NCI-H1105 treated with DMSO at 0.1 percent for 48 hours (cell line): ENCODE measurements at places on chromosomes 13 and 19.

DNA sequence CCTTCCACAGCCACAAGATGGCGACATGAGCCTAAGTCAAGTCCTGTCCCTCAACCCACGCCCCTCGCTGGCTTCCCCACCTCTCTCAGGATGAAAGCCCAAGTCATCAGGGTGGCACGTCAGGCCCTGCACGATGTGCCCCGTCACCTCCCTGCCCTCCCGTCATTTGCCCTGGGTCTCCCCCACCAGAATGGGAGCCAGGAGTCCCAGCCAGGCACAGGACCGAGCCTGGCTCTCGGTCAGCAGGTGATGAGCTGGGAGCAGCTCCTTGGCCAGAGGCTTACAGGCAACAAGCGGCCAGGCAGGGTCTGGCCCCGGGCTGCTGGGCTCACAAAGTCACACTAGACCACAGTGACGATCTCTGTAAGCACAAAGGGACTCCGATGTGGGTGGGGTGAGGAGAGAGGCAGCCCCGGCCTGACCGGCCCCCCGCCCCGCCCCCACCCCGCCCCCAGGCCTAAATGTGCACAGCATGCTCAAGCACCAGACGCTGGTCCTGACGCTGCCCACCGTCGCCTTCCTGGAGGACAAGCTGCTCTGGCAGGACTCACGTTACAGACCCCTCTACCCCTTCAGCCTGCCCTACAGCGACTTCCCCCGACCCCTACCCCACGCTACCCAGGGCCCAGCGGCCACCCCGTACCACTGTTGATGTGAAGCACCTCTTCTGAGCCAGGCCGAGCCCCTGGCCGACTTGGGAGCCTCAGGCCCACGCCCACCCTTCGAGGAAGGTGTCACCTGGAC lies 7.3 kb downstream of the MRPL4 start:
- DNase-seq, result peak; percentile 78

DNA sequence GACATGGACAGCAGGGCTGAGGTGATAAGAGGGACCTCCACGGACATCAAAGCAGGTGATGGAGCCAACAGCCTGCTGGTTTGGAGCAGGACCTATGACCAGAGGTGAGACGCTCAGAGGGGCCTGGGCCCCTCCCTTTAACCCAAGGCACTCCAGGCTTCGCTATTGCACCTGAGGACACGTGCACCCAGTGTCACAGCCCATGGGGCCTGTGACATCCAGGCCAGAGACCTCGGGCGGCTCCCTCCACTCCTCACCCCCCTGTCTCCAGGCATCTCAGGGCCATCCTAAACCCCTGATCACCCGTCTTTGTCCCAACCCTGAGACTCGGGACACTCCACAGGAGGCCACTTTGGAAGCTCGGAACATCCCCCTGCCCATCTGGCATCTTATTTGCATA lies 12.9 kb downstream of the ADGRE5 start:
- DNase-seq, result no peak

DNA sequence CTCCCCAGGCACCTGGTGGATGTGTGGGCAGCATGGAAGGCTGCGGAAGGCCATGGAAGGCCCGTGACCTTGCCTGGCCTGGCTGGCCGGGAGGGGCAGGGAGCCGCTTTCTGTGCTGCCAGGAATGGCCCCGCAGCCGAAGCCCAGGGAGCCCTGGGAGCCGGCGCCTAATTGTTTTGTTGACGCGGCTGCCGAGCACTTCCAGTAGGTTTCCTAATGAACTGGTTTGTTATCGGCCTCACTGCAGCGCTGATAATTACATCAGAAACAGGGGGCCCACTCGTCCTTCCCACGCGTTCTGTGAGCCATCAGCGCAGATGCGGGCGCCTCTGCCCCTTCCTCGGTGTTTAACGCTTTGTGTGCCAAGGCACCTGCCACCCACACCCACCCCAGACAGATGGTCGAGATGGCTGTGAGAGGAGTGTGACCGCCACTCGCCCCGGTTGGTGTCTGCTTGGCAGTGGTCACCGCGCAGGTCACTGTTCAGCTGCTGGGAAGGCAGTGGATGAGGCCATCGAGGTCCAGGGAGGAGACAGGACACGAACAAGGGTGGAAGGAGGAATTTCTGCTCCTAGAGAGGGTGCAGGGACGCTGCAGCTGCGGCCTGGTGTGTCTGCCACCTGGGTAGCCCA lies 124.5 kb downstream of the KDM4B start:
- DNase-seq, result no peak

DNA sequence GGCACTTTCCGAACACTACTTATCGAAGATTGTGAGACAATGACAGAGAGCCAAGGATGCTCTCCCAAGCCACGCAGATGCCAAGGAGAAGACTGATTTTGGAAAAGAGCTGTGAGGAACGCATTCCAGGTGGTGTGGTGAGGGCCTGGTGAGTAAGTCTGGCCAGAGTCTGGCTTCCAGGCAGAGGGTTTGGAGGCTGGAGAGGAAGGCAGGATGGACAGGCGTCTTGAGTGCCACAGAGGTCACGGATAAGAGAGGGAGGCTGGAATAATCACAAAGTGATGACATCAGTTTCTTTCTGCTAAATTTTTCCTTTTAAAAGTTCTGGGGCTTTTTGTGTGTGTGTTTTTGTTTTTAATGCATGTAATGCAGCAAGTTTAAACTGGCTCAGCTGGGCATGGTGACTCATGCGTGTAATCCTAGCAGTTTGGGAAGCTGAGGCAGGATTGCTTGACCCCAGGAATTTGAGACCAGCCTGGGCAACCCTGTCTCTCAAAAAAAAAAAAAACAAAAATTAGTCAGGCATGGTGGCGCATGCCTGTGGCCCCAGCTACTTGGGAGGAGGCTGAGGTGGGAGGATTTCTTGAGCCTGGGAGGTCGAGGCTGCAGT lies 235.1 kb downstream of the NALCN start:
- no peak for DNase-seq

DNA sequence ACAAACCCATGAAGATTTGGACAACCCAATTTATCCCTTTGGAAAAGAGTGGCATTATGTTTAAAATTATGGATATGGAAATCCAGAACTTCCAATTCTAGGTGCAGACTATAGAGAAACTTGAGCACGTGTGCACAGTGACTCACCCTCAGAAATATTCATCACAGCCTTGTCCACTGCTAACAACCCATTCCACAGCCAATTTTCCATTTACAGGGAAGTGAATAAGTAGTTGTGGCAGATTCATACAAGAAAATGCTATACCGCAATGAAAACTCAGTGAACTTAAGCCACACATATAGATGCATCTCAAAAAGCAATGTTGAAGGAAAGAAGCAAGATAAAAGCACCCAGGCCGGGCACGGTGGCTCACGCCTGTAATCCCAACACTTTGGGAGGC lies 133.3 kb downstream of the USP12 start:
- DNase-seq, result no peak

DNA sequence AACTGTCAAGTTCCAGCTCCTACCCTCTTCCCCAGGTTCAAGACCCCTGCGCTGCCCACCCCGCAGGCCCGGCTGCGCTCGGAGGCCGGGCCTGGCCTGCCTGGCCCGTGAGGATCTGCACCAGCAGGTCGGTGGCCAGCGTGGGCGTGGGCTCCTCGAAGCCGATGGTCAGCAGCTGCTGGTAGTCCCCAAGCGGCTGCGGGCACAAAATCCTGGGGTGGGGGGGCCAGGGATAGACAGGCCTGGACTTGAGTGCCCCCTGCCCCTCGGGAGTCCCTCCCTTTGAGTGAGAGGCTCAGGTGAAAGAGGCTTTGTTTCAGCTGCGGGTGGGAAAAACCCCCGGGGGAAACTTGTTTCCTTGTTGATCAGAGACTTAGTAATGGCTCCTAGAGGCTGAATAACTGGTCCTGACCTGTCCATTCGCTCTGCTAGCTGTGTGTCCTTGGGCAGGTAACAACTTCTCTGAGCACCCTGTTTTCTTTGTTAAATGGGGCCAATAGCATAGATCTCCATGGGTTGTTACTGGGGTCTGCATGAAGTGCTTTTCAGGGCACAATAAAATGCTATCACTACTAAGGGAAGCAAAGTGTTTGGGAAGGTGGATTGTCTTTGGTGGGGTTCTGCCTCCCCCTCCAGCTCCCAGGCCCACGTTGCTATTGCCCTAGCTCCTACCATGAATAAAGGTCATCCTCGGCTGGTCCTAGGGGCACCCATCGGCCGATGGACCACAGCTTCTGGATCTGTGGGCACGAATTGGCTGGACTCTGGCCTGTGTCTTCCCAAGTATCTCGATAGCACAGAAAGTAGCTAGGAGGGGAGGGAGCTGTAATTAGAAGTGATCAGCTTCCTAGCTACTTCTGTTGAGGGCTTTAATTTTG lies 3.5 kb downstream of the C19orf67 start:
- DNase-seq, result no peak

DNA sequence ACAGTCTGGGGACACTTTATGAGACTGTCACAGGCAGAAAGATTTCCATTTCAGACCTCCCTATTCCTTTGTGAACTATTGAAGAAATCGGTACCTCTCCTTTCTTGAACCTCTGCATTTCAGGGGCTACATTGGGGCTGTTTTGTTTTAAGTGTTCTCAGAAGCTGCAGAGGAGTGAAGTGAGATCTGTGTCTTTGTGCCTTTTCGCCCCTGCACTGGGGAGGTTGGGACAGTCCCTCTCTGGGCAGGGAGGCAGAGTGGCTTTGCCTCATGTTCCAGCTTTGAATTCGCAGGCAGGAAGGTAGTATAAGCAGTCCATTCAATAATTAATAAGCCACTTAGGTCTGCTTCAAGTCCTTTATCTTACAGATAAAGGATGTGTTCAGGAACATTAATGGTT lies 9.5 kb upstream of the AMER2 start:
- DNase-seq, result no peak

GRCh38 chr19:18220632-18221275 lies 5.5 kb downstream of the PDE4C start:
- peak; percentile 42 for DNase-seq

DNA sequence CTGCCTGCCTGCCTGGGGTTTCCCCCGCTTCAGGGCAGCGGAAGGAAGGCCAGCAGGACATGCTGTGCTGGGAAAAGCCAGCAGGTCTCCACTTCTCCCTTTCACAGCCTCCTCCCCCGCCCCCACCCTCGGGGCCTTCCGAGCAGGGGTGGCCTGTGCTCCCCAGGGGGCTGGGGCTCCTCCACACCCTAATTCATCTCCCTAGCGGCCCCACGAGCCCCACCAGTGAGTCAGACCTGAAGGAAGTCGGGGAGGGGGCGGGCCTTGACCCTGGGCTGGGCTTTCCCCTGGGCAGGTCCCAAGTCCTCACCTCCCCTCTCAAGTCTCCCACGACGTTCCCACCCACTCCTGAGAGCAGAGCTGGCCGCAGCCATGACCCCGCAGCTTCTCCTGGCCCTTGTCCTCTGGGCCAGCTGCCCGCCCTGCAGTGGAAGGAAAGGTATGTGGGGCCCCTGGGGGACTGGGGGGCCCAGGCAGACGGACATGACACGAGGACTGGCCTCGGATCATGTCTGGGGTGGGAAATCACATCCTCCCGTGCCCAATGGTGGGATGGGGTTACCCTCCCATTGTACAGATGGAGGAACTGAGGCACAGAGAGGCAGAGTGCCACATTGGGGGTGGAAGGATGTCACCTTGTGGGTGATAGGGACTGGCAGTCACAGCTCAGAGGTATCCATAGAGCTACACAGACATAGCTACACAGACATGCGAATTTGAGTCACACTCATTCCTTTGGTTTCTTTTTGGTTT lies at the start of gene EBI3:
EBI3 (plus strand) TSS at position 345 of the 753 bp plus-strand sequence; CDS start at position 373, 28 bp downstream.
- no peak for DNase-seq

- DNase-seq, result no peak
These were observed 2.7 kb upstream of the HPN start for GRCh38 chr19:35038623-35039512.

- no peak for DNase-seq
These were observed 124.3 kb upstream of the GJB6 start for GRCh38 chr13:20356444-20356843.

DNA sequence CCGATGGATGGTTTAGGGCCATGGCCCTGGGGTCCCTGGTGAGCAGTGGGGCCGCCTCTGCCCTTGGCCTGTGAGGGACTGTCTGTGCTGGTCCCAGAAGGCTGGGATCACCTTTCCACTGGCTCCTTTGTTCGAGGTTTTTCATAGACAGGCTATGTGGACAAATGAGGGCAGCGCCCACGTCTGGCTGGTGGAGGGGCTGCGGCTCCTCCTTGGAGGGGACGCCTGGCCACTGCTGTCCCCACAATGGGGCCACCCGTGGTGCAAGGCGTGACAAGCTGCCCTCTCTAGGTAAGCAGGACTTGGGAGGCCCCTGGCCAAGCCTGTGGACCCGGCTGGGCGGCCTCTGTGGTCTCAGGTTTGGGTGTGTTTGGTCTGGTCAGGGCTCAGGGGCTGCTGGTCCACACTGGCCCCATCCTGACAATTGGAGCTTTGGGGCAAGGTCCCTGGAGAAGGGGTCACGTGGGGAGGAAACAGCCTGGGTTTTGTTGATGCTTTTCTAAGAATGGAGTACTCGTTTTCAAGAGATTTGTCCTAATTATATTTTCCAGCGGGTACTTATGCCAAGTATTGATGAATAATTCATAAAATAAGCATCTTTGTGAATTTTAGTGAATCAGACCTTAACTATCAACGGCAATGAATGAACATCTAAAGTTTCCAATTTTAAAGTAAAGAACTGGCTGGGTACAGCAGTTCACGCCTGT lies 33.3 kb downstream of the MCF2L start:
- DNase-seq, result peak; percentile 86

DNA sequence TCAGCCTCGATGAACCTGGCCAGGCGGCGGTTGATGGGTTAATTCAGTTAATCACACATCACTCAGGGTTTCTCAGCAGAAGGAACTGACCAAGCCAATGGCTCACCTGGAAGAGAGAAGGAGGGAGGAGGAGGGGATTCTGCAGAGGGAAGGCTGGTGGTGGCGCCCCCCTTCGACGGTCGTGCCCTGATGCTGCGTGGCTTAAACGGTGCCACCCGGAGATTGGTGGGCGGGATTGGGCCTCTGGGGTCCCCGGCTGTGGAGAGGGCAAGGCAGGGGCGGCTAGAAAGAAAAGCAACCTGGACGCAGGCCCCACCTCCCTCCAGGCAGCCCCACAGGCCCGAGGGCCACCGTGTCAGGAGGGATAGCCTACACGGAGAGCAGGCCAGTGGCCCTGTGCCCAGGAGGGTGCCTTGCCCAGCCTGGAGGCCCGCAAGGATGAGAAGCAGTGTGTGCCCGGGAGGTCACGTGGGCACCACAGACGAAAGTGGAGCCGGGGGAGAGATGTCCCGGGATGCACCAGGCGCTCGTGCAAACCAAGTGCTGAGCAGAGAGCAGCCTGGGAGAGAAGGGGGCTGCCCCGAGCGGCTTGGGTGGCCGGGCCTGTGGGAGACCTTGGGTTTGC lies 16.0 kb downstream of the CSNK1G2 start:
- no peak for DNase-seq

DNA sequence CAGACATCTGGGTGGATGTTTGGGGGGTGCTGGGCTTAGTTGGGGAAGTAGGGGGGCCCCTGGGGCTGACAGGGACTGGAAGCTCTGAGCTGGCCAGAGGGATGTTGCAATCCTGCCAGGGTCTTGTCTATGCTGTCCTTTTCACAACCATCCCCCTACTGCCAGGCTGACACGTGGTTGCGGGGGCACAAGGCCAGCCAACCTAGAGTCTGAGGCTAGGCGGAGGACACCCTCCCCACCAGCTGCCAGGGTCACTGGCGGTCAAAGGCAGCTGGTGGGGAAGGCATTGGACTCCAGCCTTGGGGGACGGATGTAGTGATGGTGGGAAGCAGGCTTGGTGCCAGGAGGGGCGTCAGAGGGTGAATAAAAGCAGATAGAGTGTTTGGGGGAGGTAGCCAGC lies 1.6 kb upstream of the APOC1 start:
- no peak for DNase-seq

GRCh38 chr19:56725829-56726424 lies 54.4 kb upstream of the ZNF835 start:
- no peak for DNase-seq
